Mucosa of descending colon (tissue), 3 donors: ENCODE measurements at places on chromosomes 2 and 18.

DNA sequence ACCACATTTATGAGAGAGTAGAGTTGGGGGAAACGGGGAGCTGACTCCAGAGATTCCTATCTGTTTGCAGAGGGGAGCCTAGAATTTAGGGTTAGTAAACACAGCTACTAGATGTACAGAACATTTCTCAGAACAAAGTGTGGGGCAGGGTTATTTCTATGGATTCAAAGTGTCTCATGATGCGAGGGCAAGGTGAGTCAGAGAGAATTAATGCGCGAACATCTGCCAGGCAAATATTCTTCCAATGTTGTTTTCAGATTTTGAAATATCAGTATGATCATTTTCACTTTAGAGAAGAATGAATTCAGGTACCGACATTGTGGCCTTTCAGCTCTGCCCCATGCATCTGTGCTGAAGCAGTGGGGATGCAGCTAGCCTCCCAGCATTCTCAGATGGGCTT is 2.0 kb upstream of the DSEL start:
- no peak for DNase-seq

- DNase-seq = no peak
Measured at GRCh38 chr2:59684116-59684770, 869.2 kb downstream of the BCL11A start.

- DNase-seq = no peak
Measured at GRCh38 chr2:169172151-169172735, 102.9 kb downstream of the DHRS9 start.

GRCh38 chr2:48452108-48452507 is 77.8 kb upstream of the STON1 start:
- no peak for DNase-seq

DNA sequence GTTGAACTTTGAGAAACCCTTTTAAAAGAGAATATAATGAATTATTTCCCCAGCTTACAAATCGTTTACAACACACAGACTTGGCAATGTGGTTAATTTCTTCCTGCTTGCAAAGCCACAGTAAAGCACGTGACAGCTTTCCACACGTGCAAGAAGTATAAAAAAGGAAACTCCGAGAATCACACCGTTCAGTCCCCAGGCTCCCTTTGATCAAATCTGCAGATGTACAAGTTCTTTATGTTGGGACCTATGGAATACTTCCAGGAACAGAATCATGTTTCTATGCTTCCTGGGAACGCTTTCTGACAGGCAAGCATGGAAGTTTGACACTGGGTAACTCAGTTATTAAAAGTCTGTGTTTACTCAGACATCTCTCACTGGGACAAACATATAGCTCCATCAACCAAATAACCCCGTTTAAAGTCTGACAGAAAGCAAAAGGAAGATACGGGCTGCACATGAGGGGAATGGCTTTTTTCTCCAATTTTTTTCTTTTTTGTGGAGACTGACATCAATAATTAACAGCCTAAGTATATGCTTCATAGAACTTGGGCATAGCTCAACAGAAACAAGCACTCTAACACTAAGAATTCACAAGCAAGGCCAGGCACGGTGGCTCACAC is 134.8 kb downstream of the EIPR1 start:
- DNase-seq = peak; percentile 31

DNA sequence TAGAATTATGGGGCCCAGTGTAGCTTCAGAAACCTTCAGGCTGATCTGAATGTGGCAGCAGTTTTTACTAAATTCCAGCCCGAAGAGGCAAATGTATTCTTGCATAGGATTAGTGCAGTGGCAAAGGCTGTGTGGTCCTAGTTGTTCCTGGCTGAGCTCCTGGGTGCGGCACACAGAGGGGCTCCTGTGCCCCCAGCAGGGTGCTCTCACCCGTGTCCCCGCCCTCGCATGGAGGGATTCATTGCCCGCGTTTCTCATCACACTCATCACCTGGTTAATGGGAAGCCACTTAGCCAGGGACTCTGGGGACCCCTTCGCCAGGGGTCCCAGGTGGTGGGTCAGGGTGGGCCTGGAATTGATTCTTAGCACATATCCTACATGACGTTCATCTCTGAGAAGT is 3.9 kb downstream of the KCNG2 start:
- no peak for DNase-seq

DNA sequence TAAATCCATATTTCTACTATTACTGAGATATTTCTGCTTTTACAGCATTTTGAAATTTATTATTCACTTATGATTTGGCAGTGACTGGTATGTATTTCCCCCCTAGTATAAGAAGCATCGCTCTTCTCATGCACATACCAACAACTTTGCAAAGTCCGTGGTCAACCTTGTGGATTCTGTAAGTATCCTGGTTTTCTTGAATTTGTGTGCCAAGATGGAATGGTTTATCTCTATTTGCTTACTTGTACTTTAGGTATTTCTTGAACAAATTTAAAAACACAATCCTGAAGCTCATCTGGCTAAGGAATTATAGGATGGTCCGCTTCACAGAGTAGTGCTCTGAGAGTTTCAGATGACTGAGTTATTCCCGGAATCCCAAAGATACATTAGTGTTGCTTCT is 85.0 kb upstream of the FAM237A start:
- DNase-seq = no peak
